Suprapubic skin (tissue), 4 donors: ENCODE measurements at places on chromosomes 4 and X. TPM values are rescaled to one million over a fixed set of nuclear protein-coding genes. Genes with fewer than 3 reads are reported as not detected.

MID1 gene
- 8.0 TPM for total RNA-seq

MAGEA9B gene
- total RNA-seq: not detected

SPATA18 gene
- total RNA-seq: 10.5 TPM

GPRASP2 gene
- 7.6 TPM for total RNA-seq

UGT2B15 gene
- 0.32 TPM for total RNA-seq

TECRL gene
- not detected for total RNA-seq

ZNF711 gene
- total RNA-seq: 4.6 TPM

TMPRSS11F gene
- 14.7 TPM for total RNA-seq

GYPA gene
- total RNA-seq: not detected

DNA sequence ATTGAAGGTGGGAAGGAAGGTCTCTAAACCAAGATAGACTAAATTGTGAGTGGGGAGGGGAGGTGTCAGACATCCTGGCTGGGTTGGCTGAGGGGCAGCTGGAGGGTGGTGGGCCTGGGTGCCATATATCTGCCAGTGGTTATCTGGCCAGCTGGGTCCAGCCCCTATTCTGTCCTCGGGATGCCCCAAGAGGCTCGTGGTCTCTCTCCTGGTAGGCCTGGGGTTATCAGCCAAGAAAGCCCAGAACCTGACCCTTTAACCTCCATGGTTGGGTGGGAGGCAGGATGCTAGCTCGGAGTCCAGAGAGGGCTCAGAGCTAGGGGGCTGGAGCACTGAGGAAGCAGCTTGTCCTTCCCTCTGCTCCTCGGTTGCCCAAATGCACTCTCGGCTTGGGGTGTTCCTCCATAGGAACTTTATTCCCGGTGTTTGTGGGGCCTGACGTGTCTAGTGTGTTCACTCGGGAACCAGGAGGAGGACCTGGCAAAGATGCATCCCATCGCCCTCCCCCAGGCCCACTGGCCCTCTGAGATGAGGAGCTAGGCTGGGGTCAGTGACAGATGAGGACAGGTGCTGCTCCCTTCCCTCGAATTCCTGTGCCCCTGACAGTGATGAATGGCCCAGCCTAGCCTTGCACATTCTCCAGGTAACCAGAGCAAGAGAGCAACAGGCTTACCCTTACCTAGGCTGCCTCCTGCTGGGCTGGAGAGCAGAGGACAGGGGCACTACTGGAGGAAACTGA, 5.2 kb upstream of the EFNB1 start:
- no peaks in the 10 kb centered on the region for H3K27me3 ChIP-seq
- H3K4me3 ChIP-seq: no peak overlapping the region
- no peak overlapping the region for H3K27ac ChIP-seq
- H3K4me1 ChIP-seq: peaks cover 13% of the 10 kb centered on the region
- DNase-seq: no peak

- DNase-seq: no peak
- H3K27me3 ChIP-seq: no peaks in the 10 kb centered on the region
- no peaks in the 10 kb centered on the region for H3K4me1 ChIP-seq
- no peaks in the 10 kb centered on the region for H3K36me3 ChIP-seq
Measured at GRCh38 chrX:3143043-3143799, 102.0 kb downstream of the ARSF start.

- H3K4me3 ChIP-seq: no peak overlapping the region
- DNase-seq: no peak
- H3K36me3 ChIP-seq: no peaks in the 10 kb centered on the region
- H3K27ac ChIP-seq: no peak overlapping the region
Measured at GRCh38 chr4:64713256-64713840, 304.1 kb upstream of the TECRL start.

GRCh38 chrX:53440101-53440500, 5.9 kb upstream of the HSD17B10 start:
- no peak for DNase-seq
- H3K4me3 ChIP-seq: peak overlapping the region; percentile 44
- H3K4me1 ChIP-seq: peaks cover 16% of the 10 kb centered on the region
- peak overlapping the region; percentile 89 for H3K27ac ChIP-seq
- no peaks in the 10 kb centered on the region for H3K27me3 ChIP-seq
- H3K36me3 ChIP-seq: no peaks in the 10 kb centered on the region

- H3K27me3 ChIP-seq: no peaks in the 10 kb centered on the region
- no peak for DNase-seq
- no peaks in the 10 kb centered on the region for H3K4me1 ChIP-seq
- H3K27ac ChIP-seq: no peak overlapping the region
- H3K4me3 ChIP-seq: no peak overlapping the region
- H3K36me3 ChIP-seq: no peaks in the 10 kb centered on the region
Measured at GRCh38 chrX:22278375-22278774, 5.7 kb downstream of the CBLL2 start.

DNA sequence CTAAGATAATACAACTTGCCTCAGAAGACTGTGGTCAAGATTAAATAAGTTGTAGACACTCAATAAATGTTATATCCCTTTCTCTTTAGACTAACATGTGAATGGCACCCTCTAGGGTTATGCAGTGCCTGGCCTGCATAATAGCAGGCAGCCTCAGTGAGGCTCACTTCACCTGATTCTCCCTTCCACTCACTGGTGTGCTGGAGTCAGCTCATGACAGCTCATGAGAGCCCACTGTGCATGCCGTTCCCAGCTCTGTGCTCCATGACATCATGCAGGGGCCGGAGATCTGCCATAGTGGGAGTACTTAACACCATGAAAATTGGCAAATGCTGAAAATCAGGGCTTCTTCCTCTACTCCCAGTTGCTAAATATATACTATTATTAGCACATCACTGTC, 64.5 kb downstream of the TEC start:
- no peaks in the 10 kb centered on the region for H3K4me1 ChIP-seq
- no peaks in the 10 kb centered on the region for H3K27me3 ChIP-seq

- no peak overlapping the region for H3K27ac ChIP-seq
- H3K27me3 ChIP-seq: no peaks in the 10 kb centered on the region
- DNase-seq: no peak
- H3K4me1 ChIP-seq: no peaks in the 10 kb centered on the region
- H3K4me3 ChIP-seq: no peak overlapping the region
- no peaks in the 10 kb centered on the region for H3K36me3 ChIP-seq
Measured at GRCh38 chr4:59094505-59094904, 1984.3 kb upstream of the IGFBP7 start.

- H3K4me1 ChIP-seq: no peaks in the 10 kb centered on the region
- H3K27me3 ChIP-seq: no peaks in the 10 kb centered on the region
- no peak overlapping the region for H3K27ac ChIP-seq
- DNase-seq: no peak
- no peak overlapping the region for H3K4me3 ChIP-seq
Measured at GRCh38 chr4:48067536-48067935, 51.0 kb downstream of the NIPAL1 start.

DNA sequence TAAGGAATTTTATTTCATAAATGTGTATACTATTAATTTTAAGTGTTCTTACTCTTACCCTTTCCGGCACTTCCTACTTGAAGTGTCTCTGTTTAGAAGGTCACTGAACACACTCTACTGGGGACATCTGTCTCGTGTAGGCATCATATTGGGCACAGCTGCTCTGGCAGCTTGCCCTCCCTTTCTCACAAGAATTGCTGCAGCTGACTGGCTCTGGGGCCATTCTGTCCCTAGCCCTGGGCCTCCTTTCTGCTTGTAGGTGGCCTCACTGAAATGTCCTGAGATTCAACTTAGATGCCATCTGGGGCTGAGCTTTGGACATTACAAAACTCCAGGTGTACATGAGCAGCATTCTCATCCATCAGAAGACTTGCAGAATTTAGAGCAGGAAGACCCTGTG, 49.6 kb downstream of the SMAD1 start:
- H3K27ac ChIP-seq: no peak overlapping the region
- DNase-seq: no peak
- H3K4me3 ChIP-seq: no peak overlapping the region
- H3K36me3 ChIP-seq: no peaks in the 10 kb centered on the region
- no peaks in the 10 kb centered on the region for H3K27me3 ChIP-seq

GRCh38 chrX:9832811-9833210, 46.6 kb downstream of the SHROOM2 start:
- H3K36me3 ChIP-seq: no peaks in the 10 kb centered on the region
- H3K27me3 ChIP-seq: no peaks in the 10 kb centered on the region
- no peak for DNase-seq

DNA sequence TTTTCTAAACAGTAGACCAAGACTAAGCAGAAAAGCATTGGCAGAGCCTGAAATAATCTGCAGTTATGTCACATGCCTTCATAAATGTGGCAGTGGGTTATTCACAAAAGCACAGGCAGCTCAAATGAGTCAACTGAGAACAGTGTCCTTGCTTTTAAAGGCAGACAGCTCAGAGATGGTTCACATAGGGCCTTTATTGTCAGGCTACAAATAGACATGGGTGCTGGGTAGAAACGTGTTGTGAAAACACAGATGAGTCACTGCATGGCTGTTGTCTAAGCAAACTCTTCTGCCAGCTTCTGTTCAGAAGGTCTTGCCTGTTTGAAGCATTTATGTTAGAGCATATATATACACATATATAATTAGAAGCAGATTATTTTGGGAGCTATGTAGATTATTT, 118.0 kb downstream of the SLC4A4 start:
- H3K4me3 ChIP-seq: no peak overlapping the region
- no peaks in the 10 kb centered on the region for H3K4me1 ChIP-seq
- H3K27me3 ChIP-seq: no peaks in the 10 kb centered on the region
- no peak overlapping the region for H3K27ac ChIP-seq
- no peak for DNase-seq
- H3K36me3 ChIP-seq: no peaks in the 10 kb centered on the region

DNA sequence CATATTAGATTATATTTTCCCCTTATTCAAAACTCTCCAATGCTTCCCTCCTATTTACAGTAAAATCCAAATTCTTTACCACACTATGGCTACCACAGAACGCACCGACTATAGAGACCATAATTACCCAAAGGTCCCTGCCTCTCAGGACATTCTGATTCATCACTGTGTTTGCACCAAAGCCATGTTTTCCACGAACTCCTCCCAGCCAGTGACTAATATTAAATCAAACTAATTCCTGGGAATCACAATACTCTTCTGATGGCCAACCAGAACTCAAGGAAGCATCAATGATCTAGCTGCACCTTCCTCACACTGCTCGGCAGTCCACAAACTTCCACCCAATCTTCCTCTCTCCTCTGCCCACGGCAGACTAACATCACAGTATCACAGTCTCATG, 24.2 kb upstream of the EDNRA start:
- H3K4me1 ChIP-seq: no peaks in the 10 kb centered on the region
- no peak for DNase-seq
- no peak overlapping the region for H3K27ac ChIP-seq
- H3K27me3 ChIP-seq: no peaks in the 10 kb centered on the region

- no peaks in the 10 kb centered on the region for H3K27me3 ChIP-seq
- no peak overlapping the region for H3K27ac ChIP-seq
Measured at GRCh38 chr4:28014469-28014868, 1153.8 kb downstream of the STIM2 start.

GRCh38 chr4:10180603-10180926, 64.0 kb upstream of the WDR1 start:
- no peak overlapping the region for H3K27ac ChIP-seq
- H3K36me3 ChIP-seq: no peaks in the 10 kb centered on the region
- no peak for DNase-seq
- H3K4me3 ChIP-seq: no peak overlapping the region

GRCh38 chrX:372856-373640, 13.7 kb downstream of the PPP2R3B start:
- DNase-seq: no peak
- H3K4me3 ChIP-seq: peak overlapping the region; percentile 52
- no peak overlapping the region for H3K27ac ChIP-seq
- H3K4me1 ChIP-seq: peaks cover 33% of the 10 kb centered on the region
